ENCODE measurements at places on chromosomes 13 and 19.

DNA sequence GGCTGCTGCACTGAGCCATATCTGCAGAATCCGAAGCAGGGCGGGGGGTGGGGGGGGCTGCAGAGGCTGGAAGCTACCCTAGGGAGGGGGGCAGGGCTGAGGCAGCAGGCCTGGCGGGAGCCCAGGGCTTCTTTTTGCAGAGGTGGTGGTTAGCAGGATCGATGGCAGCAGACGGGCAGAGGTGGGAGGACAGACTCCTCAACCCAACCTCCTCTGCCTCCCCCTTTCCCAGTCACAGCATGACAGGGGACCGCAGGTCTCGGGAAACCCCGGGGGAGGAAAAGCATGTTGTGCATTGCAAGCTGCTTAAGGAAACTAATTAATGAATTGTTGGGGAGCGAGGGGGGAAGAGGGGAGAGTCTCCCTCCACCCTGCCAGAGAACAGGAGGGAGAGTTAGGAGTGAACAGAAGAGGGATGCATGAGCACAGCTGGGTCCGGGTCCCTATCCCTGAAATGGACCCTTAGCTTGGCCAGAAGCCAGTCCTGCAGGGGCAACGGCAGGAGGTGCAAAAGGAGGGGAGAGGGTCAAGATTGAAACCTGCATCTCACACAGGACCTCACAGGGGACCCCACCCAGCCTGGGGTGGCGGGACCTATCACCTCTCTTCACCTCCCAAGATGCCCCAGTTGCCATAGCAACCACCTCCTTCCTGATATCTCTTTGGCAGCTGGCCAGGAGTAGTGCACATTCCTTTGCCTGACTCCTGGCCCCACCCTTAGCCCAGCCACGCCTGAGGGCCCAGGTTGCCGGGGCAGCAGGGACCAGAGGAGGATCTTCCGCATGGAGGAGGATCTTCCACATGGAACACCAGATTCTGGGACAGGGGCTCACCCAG lies 1.8 kb downstream of the FXYD7 start:
- no peak for DNase-seq

DNA sequence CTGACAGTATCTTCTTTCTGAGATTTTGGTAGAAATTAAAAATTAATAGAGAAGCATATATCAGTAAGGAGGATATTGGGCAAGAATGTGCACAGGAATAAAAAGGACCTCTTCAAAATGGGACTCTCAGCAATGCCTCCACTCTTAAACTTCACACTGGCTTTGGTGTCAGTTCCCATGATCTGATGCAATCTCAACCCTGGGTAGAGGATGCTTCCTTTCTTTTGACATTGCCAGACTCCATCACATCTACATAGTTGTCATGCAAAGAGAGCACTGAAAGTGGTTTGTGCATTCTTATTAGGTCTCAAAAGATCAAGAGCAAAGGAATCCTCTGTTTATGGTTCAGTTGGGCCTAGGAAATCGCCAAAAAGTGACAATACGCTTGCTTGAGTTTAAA lies 26.3 kb downstream of the STARD13 start:
- no peak for DNase-seq

- no peak for DNase-seq
Measured at GRCh38 chr19:6543866-6544347, 13.1 kb downstream of the TNFSF9 start.

DNA sequence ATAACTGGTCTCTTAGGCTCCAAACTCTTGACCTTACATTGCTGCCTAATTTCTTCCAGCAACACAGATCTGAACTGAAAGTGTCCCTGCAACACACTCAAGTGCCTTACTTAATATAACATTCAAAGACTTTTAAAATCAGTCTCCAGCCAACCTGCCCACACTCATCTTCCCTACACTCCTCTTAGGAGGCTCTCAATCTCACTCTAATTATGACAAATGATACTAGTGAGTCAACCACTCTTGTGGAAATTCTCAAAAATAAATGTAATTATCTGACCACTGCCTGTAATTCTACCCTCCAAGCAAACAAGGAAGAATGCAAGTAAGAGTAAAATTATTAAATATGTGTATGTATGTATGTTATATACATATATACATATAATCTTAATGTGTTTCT lies 348.1 kb upstream of the MIR17HG start:
- no peak for DNase-seq

- DNase-seq, result no peak
Measured at GRCh38 chr13:37666036-37666435, 67.5 kb upstream of the POSTN start.

Measured in esophagus muscularis mucosa (tissue), 4 donors.